ENCODE measurements at places on chromosomes 3 and 15.

GRCh38 chr3:176274161-176274560 is 923.1 kb downstream of the TBL1XR1 start:
- DNase-seq = peak; percentile 98

GRCh38 chr15:99387421-99388168 is 136.3 kb downstream of the LRRC28 start:
- no peak for DNase-seq

DNA sequence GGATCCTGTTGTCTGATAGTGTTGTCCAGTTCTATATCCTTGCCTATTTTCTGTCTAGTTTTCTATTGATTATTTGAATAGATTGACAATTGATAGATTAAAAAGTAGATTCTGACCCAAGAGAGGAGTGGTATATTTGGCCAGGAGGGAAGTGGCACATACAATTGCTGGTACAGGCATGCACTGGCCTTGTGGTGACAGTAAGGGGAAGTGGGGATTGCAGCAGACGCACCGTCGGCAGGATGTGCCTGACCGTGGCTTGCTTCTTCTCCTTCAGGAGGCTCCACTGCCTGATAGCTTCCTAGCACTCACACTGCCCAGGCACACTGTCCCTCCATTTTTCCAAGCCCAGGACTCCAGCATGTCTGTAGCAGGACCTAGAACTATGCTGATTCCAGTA is 10.5 kb downstream of the GABRG3 start:
- no peak for DNase-seq

DNA sequence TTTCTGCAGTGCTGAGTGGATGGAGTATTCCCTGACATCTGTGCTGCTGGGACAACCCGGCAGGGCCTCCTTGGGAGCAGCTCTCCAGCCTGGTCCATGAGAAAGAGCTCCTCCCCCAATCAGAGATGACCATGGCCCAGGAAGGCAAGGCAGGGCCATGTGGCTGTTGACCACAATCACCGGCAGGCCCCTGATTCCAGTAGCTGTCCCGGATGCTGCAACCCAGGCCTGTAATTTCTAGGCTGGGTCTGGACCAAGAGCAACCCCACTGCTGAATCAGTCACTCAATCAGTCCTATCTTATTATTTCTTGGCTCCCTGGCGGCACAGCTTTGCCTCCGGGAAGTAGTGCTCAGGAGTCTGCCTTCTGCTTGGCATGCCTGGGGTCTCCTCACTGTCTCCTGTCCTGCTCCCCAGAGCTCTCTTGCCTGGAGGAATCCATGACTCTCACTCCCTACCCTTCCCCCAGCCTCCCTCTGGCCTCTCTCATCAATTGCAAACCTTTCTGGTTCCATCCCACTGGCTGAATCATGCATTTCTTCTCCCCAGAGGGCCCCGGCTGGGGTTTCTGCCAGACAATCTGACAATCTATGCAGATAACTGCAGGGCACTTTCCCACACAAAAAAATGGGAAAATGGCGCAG is 32.6 kb upstream of the ITGA11 start:
- no peak for DNase-seq

DNA sequence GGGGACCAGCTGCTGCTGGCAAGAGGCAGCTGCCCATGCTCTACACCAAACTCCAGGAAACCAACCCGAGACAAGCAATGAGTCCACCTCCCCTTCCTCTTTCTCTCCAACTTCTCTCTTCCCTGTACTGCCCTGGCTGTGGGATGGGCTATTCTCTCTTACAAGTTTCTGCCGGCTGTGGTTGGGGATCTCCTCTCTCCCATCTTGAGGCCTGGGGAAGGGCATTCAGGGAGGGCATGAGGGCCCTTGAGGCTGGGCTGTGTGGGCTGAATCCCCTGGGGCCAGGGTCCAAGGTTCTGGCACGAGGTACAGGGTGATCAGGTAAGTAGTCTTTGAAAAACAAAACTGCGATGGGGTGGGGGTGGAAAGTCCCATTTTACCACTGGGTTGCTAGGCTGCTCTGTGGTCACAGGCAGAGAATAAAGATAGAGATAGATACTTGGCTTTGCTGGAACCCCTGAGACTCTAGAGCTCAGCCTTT is 32.3 kb upstream of the CTSH start:
- no peak for DNase-seq

- DNase-seq = no peak
Observed at GRCh38 chr15:77032647-77033416, 37.9 kb downstream of the PSTPIP1 start.

- no peak for DNase-seq
Observed at GRCh38 chr3:127734754-127735473, 62.2 kb downstream of the ABTB1 start.

DNA sequence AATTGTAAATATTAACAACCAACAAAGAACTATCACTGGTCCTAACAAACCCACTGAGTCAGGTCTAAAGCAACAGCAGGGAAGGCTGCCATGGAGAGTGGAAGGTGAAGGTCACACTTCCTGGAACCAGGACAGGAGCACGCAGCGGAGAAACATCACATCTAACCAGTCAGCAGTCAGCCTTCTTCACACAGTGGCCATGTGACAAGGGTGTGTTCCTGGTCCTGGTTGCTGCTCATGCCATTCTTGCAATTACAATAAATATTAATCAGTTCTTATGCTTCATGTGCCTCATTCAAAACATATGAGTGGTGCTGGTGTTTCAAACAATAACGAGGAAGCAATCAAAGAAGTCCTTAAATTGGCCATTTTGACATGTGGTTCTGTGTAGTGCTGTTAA is 162.8 kb downstream of the ARRDC4 start:
- no peak for DNase-seq

- no peak for DNase-seq
Observed at GRCh38 chr3:126656371-126657134, 1.6 kb upstream of the TXNRD3 start.

GRCh38 chr3:25910997-25911396 is 121.1 kb downstream of the OXSM start:
- no peak for DNase-seq

DNA sequence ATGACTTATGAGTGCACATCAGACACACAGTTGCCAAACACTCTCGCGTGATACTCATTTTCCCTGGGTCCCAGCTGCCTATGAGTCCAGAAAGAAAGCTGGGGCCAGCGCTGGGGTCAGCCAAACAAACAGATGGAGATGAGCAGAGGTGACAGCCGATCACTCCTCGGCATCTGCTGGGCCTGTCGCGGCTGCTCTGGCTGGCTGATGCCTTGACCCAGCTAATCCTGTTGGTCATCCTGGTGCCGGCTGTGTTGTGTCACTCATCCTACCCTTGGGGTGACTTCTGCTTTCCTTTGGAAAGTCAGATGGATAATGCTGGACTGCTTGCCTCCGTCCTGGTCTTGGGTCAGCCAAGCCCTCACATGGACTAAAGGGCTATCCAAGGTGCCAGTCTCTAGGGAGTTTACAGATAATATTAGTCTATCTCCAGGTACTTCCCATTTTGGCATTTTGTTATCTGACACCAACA is 105.3 kb upstream of the PDZRN3 start:
- DNase-seq = no peak

GRCh38 chr3:37662785-37663184 is 198.9 kb upstream of the CTDSPL start:
- DNase-seq = no peak

- no peak for DNase-seq
Observed at GRCh38 chr15:40115670-40116093, 7.0 kb upstream of the BMF start.

DNA sequence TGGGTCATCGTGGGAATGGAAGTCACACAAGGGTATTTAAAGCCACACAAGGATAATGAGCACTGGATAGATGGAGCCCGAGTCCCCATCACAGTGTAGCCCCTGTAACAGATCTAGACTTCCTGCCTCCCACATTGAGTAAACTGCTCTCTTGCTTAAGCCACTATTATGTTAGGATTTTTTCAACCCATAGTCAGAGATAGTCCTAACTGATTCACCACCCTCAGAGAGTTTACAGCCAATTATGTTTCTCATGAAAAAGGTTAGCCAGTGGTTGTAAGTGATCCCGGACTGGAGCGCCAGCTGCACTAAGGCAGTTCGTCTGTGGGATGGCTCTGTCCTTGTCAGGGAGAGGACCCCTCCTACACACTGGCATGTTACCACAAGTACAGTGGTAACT is 77.0 kb downstream of the KLF13 start:
- no peak for DNase-seq

DNA sequence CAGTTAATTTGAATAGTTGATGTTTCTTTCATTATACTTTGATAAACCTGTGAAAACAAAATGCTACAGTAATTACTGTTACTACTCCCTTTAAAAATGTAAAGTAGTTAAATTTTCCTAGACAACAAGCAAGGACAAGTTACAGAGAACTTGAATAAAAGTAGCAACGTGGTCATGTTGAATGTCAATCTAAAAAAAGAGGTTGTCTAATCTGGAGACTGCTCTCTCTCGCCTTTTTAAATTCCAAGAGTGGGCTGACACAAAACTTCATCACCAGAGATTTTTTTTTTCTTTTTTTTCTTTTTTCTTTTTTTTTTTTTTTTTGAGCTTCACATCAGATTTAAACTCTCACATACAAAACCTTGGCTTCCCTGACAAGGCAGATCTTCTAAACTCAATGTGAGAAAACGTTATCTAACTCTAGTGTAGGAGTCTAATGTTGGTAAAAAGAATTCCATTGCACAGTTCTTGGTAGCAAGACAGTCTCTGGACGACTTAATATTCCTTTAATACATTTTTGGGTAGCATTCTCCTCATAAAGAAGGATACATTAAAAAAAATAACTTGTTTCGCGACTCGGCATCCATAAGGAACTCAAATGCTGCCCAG is 4.1 kb downstream of the FOXP1 start:
- DNase-seq = no peak

DNA sequence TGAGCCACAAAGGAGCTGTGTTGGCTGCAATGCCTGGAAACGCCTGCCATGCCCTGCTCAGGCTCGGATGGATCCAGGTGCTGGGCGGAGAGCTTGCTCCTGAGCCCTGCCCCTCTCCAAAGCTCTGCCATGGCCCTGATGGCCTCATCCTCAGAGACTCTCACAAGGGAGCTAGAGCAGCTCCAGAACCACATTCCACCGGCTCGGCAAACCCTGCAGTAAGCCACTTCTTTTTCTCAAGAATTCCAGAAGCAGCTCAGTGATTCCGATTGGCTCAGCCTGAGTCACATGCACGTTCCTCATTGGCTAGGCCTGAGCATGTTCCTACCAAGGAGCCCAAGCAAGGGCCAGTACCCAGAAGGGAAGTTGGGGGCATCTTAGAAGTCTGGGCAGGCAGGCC is 24.8 kb downstream of the TPRA1 start:
- DNase-seq = no peak

DNA sequence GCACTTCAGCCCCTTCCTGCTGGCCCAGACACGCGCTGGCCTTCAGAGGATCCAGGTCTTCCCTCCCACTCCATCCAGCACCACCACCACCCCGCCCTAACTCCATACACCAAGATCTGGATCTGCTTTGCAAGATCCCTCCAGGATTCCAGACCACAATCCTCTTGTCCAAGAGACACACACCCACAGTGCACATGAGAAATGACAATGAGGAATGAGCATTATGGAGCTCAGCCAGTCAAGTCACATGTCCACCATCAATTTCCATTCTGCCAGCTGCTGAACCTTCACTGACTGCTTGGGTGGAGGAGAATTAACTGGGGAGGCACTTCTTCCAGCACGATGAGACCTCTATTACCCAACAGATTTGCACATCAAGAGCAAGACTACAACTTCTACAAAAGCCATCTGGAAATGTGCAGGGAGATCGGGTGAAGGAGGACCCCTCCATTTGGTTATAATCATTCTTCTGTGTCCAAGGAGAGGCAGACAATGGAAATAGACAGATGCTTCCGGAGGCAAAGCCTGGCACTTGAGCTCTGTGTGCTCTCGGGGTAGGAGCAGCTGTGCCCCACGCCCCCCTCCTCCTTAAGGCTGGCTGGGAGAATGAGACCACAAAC is 12.3 kb upstream of the SPATA12 start:
- peak; percentile 45 for DNase-seq

- DNase-seq = no peak
Observed at GRCh38 chr15:78208341-78208844, 26.0 kb downstream of the ACSBG1 start.

GRCh38 chr3:131114256-131114655 is 87.6 kb downstream of the NEK11 start:
- DNase-seq = no peak

DNA sequence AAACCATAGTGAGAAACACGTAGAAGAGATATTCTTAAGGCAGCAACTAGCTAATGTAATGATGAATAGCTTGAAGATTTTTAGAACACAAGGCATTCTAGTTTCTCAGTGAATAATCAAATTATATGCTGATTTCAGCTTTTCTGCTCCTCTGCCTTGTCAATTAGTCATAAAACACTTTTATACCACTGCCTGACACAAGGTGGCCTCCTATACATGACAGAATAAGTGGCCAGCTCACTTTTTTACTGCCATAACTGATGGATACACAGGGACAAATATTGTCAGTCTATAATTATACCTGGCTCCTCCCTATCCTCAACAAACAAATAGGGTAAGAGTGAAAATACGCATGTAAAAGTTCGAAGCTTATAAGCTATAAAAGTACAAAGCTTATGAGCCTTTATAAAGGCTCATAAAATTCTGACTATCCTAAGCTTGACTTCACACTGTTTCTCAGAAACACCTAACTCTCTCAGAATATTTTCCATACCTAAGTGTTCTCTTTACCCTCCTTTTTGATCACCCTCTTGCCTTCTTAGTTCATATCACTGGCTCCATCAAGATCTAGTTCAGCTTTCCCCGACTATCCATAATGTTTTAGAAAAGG is 81.6 kb downstream of the HERC1 start:
- DNase-seq = peak; percentile 62

DNA sequence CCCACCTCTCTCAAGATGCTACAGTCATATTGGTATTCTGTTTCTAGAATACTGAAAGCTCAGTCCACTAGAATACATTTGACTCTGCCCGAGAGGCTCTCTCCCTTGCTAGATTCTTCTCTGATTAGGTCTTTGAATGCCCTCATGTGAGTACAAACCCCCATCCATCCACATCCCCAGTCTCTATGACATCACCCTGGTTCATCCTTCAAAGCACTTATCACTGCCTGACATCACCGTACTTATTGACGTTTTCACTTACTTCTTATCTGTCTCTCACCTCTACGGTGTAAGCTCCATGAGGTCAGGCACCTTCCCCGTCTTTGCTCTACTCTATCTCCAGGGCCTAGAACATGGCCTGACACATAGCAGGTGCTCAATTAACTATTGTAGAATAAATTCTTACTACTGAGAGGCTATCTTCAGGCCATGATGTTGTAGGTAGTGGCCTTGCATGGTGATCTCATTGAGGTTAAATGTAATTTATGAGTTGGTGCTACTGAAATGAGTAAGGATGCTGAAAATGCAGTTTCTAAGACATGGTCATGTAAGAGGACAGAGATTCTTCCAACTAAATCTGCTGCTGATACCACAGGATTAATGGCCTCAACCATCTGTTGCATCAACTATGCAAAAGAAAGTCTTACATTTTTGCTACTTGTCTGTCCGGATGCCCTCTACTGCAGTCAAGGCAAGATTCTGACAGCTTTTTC is 26.8 kb downstream of the EOGT start:
- no peak for DNase-seq

GRCh38 chr3:4664412-4664811 is 171.3 kb downstream of the ITPR1 start:
- DNase-seq = no peak

- no peak for DNase-seq
Observed at GRCh38 chr15:65902373-65902772, 33.1 kb downstream of the RAB11A start.
